Ovary (tissue), 10 donors: ENCODE measurements at places on chromosomes 16 and 17. TPM values are rescaled to one million over a fixed set of nuclear protein-coding genes. Genes with fewer than 3 reads are reported as not detected.

- no peak overlapping the region for H3K27ac ChIP-seq
- H3K4me3 ChIP-seq = no peak overlapping the region
- H3K27me3 ChIP-seq = no peaks in the 10 kb centered on the region
- no peak for DNase-seq
- H3K4me1 ChIP-seq = no peaks in the 10 kb centered on the region
These were observed 252.9 kb upstream of the CDH8 start for GRCh38 chr16:62288990-62289629.

GRCh38 chr16:4089811-4090301, 26.4 kb downstream of the ADCY9 start:
- H3K36me3 ChIP-seq = no peaks in the 10 kb centered on the region
- H3K4me3 ChIP-seq = no peak overlapping the region
- peaks cover 3% of the 10 kb centered on the region for H3K4me1 ChIP-seq
- DNase-seq = no peak
- no peaks in the 10 kb centered on the region for H3K27me3 ChIP-seq

DNA sequence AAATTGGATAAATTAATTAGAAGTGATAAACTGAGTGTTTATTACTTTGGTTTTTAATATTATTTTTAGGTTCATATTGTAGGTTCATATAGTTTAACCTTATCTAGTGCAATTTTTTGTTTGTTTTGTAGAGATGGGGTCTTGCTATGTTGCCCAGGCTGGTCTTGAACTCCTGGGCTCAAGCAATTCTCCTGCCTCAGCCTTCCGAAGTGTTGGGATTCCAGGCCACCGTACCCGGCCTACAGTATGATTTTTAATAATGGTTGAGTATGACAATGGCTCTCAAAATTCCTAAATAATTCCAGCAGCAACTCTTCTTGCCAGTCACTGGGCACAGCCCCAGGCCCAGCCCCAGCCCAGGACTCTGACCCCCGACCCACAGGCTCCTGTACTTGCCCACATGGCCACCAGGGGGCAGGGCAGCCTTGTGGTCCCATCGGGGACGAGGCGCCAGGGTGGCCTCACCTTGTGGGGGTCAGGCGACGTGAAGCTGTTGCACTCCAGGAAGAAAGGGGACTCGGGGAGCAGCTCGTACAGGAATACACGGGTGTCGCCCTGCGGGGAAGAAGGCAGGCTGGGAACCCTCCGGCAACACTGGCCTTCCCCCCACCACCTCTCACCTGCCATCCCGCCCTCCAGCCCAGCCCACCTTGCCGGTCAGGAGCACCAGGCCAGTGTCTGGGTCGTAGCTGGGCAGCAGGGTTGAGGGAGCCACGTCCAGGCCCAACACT, 7.9 kb upstream of the PAM16 start:
- H3K36me3 ChIP-seq = no peaks in the 10 kb centered on the region
- H3K4me3 ChIP-seq = no peak overlapping the region
- no peaks in the 10 kb centered on the region for H3K4me1 ChIP-seq
- no peaks in the 10 kb centered on the region for H3K27me3 ChIP-seq

GRCh38 chr16:23544436-23544835, 12.7 kb downstream of the EARS2 start:
- no peaks in the 10 kb centered on the region for H3K27me3 ChIP-seq
- H3K4me3 ChIP-seq = no peak overlapping the region
- DNase-seq = no peak
- no peaks in the 10 kb centered on the region for H3K36me3 ChIP-seq
- no peaks in the 10 kb centered on the region for H3K4me1 ChIP-seq
- no peak overlapping the region for H3K27ac ChIP-seq

DNA sequence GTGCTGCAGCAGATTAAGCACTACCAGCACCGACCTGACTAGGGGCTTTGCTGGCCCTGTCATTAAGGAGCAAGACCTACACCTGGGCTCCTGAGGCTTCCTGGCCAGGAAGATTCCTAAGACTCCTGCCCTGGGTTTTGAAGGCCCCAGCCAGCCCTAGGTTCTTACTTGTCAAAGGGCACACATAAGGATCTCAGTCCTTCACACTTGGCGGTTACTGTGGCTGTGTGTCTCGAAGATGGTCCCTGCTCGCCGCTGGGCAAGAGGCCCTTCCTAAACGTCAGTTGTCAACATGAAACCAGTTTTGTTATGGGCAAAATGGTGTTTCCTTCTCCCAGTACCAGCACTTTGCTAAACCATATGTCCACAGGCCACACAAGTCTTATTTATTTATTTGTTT, 470.6 kb downstream of the TOX3 start:
- H3K36me3 ChIP-seq = no peaks in the 10 kb centered on the region
- DNase-seq = no peak
- no peak overlapping the region for H3K4me3 ChIP-seq
- no peaks in the 10 kb centered on the region for H3K27me3 ChIP-seq
- no peaks in the 10 kb centered on the region for H3K4me1 ChIP-seq

- H3K4me3 ChIP-seq = no peak overlapping the region
- no peaks in the 10 kb centered on the region for H3K27me3 ChIP-seq
- DNase-seq = no peak
- no peaks in the 10 kb centered on the region for H3K4me1 ChIP-seq
- H3K27ac ChIP-seq = no peak overlapping the region
These were observed 83.1 kb downstream of the SYCE1L start for GRCh38 chr16:77282345-77282744.

DNA sequence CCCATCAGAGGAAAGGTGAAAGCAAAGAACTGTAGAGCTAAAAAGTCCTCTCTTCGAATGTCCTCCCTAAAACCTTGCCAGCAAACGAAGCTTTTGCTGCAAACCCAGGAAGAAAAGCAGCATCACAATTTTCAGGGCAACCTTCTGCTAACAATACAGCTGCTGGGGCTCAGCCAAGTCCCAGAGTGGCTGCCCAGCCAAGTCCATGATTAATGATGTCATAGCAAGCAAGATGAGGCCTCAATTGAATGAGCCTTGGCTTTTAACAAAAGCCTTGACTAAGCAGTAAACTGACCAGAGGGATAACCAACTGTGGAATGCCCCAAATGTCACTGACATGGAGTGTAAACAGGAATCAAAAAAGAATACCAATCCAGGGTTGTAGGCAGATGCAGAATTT, 342.7 kb downstream of the PMP22 start:
- H3K36me3 ChIP-seq = no peaks in the 10 kb centered on the region
- no peak overlapping the region for H3K4me3 ChIP-seq
- no peak for DNase-seq
- no peak overlapping the region for H3K27ac ChIP-seq
- H3K27me3 ChIP-seq = no peaks in the 10 kb centered on the region
- H3K4me1 ChIP-seq = no peaks in the 10 kb centered on the region

The NPIPB9 gene
- total RNA-seq = 3.4 TPM

The ABCC11 gene
- not detected for total RNA-seq
